ENCODE measurements at places on chromosomes 5 and 9.

GRCh38 chr9:14209399-14210345, 104.3 kb downstream of the NFIB start:
- peak; percentile 7 for DNase-seq

DNA sequence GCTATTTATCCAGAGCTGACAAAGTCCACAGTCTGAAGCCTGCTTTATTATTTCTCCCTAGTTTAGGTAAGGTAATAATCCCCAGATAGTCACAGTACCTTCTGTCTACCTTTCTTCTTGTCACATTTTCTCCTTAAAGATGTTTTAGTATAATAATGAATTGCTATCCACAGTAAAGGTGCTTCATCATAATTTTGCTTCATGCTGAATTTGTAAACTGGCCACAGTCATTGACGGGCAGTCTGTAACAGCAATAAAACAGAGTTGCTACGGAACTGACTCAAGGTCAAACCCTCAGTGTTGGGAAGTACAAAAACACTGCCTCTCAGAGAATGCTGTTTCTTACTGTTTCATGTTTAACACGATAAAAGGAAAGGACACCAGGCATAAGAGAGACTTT, 195.7 kb downstream of the ZNF608 start:
- DNase-seq = no peak

- DNase-seq = no peak
Measured at GRCh38 chr9:70595211-70595610, 180.8 kb upstream of the KLF9 start.

DNA sequence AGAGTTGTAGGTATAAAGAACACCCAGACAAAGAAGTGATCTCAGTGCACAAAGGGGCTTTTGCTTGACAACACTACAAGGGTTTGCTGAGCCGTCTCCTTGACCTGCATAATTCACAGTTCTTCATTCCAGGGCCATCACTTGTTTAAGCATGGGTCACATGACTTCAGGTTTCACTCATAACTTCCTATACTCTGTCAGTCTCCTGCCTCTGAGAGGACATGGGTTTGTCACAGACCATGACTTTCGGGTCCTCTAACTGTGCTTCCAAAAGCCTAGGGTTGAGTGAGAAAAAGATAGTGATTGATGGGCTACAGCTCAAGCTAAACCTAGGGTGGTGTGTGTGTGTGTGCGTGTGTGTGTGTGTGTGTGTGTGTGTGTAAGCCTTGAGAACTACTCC, 166.4 kb downstream of the CDH6 start:
- DNase-seq = no peak

DNA sequence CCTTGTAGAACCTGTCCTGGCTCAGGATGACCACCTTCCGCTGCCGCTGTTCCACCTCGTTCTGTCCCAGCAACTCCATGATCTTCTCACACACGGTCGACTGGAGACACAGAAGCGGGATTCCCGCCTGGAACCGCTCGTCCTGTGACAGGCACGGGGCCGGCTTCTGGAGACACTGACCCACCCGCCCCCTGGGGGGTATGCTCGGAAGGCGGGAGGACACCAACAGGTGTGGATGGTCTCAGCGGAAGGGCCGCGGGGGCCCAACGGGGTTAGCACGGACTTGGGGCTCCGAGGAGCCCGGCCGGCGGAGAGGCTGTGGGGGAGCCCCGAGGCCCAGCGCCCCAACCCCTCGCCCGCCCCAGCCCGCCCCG, 530 bp downstream of the UCK1 start:
- peak; percentile 11 for DNase-seq

GRCh38 chr9:93686127-93686879, 109.9 kb downstream of the PHF2 start:
- no peak for DNase-seq

DNA sequence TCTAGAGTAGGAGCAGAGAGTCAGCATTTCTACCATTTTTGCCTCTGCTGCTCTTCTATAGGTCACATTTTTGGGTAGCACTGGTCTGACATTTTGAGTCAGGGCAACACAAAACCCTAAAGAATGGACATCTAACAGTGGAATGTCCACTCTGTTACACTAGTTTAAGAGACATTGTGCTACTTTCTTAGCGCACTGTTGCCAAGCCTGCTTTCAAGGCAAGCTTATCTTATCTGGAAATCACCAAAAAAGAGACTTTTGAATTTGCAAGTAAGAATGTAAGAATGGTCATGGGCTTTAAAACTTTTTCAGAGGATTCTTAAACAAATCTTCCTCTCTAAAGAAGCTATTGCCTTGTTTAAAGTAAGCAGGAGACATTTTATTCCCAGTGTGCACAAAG, 73.0 kb upstream of the STARD4 start:
- DNase-seq = no peak

DNA sequence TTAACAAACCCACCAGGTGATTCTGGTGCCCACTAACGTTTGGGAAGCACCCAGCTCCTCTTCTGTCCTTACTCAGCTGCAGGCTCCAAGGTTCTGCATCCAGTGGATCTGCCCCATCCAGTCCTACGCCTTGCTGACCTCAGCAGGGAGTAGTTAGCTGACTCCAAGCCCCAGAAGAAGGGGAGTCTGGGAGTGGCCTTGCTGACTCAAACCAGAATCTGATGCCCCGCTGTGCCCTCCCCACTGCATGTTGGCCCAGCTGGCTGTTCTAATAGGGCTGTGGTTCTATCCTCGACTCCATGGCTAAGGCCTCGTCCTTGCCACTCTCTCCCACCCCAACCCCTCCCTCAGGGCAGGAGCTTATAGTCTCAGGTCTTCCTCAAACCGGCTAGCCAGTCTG, 136.3 kb downstream of the TTLL11 start:
- DNase-seq = no peak

DNA sequence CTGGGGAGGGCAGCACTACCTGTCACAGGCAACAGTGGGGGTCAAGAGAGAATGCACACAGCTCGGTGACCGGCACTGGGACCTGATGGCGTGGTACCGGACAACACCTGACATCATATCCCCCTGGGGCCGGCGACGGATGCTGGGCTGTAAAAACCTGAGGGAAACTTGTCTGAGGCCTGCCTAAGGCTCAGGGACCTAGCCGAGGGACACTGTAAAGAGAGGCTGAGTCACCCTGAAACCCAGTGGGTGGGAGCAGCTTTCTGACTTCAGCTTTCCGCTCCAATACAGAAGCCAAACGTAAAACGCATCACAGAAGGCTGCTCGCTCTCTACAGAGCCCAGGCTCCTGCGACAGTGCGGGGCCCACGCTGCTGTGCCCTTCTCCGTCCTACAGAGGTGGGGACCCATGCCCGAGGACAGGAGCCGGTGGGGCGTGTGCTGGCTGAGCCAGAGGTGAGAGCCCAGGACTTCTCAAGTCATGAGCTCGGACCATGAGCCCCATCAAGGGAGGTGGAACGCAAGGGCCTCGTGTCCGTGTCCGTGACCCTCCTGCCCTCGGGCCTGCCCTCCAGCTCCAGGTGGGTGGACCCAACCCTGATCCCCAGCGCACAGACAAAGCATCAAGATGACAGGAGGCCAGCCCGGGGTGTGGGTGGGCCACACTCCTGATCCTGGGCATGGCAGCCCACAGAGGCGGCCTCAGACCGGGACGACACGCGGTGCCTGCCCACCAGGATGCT, 5.3 kb downstream of the RALGDS start:
- no peak for DNase-seq

DNA sequence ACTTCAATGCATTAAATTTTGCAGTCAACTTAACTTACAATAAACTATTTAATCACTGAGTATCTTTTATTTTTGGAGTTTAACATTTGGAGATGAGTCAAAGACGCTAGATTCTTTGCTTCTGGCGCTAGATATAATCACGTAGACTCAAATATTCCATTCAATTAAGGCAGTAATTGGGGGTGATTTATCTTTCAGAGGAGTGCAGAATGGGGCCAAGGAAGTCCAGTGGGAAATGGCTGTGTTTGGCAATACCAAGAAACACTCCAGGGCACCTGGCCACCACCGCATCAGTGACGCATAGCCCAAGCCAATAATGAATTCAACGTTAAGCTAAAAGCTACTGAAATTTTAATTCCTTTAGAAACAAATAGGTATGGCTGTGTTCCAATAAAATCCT, 81.2 kb downstream of the PHAX start:
- no peak for DNase-seq

GRCh38 chr5:134143431-134143830, 28.9 kb downstream of the TCF7 start:
- no peak for DNase-seq

DNA sequence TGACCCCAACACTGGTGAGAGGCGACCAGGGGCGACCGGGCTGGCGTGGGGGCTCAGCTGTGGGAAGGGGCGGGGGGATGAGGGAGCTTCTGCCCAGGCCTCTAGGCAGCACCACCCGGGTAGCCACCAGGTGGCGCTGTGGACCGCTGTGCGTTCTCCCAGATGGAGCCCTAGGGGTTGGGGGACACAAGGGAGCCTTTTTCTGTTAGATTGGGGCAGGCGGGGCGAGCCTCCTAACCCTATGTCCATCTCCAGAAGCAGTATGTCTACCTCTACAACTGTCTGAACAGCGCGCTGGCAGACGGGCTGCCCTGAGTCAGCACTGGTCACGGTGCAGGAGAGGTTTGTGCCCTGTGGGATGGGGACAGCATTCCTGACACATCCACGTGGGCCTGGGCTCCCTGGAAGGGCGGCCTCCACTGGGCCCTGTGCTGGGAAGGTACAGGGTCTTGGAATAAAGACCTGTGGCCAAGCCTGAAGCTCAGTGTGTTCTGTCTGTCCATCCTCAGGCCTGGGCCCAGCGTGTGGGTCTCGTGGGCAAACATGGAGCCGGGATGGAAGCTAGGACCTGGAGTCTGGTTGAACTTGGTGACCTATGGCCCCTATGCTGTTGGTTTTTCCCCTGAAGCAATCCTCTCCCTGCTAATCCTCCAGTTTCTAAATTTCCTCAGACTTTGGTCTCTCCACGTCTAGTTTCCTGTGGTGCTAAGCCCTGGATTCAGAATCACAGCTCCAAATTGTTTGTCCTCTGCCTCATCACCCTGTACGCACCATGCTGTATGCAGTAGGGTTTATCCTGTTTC, 23.1 kb upstream of the SPTLC1 start:
- peak; percentile 69 for DNase-seq
